ENCODE measurements at places on chromosomes 5 and 9.
A peak's percentile ranks its signal among the peaks of the same experiment; 100 is the strongest.

- DNase-seq: no peak
These were observed 245.7 kb upstream of the NR4A3 start for GRCh38 chr9:99576002-99576401.

DNA sequence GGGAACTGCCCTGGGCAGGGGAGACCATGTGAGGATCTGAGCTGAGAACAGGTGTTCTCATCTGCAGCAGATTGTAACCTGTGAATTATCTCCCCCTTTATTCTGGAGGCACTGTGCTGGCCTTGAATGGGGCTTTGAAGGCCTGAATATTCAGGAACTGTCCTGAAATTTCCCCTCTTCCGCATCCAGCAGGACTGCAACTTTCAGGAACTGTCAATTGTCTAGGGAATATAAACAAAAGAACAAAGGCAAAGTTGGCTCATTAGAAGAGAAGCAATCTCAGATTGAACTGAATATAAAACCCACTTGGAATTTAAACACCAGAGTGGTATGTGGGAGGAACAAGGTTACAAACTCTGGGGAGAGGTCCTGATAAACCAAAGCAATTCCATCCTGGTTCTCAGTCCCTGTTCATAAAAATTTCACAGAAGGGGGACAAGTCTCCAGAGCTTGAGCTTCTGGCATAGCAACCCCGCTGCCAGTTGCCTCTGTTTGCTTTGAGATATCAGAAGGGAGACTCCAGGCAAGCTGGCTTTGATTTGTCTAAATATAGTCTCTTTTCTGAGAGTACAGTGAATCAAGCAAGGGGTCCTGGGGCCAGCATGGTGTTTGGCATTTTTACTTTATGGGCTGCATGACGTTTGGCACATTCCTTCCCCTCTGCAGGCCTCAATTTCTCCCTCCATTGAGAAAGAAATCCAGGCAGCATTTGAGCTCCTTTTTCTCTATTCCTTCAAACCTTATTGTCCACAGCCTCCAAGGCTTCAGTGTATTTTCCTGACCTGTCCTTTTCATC is 47.5 kb downstream of the ADRB2 start:
- DNase-seq: no peak

DNA sequence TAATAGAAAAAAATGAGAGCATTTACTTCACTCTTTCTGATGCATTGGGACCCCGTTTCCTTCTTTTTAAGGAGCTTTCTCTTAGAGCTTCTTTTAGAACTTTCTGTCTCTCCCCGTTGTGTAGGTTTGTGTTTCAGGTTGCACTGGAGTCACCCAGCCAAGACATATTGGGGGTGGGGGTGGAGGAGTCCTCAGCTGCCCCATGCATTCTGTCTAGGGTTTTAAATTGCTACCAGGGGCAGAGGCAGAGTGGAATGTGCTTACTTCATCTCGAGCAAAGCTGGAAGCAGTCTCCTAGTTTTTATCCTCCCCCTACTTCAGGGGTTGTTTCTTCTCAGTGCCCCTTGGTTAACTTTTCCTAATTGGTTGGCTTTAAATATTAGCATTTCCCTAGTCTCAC is 9.4 kb downstream of the OR2K2 start:
- no peak for DNase-seq

- DNase-seq: no peak
These were observed 40.3 kb downstream of the RGMB start for GRCh38 chr5:98813755-98814154.

DNA sequence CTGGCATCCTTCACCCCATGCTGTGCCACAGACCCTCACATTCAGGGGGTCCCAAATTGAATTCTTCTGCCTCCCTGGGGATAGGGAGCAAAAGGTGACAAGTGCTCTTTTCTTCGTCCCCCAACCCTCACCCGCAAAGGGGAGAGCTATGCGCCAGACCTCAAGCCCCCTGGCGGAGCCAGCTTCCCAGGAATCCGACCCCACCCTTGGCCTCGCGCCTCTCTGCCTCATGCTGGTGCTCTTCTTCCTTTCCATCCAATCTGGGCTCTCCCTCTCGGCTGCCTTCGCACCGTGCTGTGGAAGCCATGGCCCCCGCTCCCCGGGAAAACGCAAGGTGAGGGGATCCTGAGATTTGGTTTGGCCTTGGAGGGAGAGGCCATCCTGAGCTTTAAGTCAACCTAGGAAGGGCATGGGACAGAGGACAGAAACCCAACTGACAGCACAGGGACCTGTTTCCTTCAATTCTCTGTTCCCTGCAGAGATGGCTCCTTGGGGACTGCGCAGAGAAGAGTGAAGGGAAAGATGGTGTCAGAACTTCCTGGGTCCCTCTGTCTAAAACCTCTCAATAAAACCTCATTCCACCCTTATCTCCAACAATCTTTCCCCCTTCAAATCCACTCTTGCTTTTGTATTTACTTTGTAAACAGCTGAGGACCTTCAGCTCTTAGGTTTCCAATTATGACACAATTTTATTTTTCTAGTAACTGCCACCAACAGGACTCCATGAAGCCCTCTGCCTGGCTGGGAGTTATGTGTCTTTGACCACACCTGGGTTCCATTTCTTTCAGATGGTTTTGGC is 36.3 kb upstream of the CRB2 start:
- no peak for DNase-seq

DNA sequence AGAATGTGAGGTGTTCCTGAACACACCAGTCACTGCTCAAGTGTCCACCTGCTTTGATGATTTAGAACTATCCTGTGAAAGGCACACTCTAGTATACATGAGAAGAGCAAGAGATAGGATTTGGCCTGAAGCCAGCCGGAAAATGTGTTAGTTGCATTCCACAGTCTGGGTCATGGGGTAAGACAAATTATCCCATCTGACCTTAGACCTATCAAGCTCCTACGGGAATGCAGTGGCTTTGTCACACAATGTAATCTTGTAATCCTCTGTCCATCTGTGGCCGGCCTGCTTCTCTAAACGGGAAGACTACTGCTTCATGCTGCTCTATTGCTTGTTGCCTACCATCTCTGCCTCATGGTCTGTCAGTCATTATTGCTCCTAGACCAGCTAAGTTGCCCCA is 92.4 kb upstream of the PRRC1 start:
- no peak for DNase-seq

- DNase-seq: no peak
These were observed 10.8 kb upstream of the PRRC2B start for GRCh38 chr9:131382850-131383729.

DNA sequence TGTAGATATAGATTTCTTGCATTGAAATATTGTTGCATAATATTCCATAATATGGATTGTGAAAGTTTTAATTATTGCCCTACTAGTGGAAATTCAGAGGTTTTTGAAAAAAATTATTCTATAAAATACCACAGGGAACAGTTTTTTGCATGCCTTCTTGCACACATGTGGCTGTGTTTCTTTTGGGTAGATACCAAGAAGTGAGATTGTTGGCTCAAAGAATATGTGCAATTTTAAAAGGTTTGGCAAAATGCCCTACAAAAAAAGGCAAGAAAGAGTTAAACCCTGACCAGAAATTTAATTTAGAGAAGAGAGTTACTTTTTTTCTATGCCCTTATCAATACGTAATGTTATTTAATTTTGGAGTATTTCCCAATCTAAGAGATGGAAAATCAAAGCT is 270.8 kb upstream of the DAPK1 start:
- no peak for DNase-seq

- no peak for DNase-seq
These were observed 327.6 kb downstream of the ACTL7B start for GRCh38 chr9:108528231-108528630.

DNA sequence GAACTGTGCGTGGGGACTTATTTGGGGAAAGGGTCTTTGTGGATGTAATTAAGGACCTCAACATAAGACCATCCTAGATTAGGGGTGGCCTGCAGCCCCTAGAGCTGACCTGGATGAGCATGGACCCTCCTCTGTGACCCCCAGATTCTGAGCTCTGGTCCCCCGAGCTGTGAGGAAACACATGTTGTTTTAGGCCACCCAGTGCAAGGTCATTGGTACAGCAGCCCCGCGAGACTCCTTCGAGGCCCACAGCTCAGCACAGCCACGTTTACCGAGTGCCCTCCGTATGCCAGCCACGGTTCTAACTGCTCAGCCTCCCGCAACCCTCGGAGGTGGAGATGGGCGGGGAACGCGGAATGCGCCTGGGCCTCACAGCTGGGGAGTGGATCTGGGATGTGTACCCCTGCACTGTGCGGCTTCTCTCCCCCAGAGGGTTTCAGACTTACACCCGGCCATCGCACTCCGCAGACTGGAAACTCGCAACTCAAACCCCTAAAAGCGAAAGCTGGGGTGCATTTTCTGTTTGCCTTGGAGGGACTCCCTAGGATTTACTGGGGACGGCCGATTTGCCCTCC is 4.5 kb upstream of the GPSM1 start:
- DNase-seq: no peak

DNA sequence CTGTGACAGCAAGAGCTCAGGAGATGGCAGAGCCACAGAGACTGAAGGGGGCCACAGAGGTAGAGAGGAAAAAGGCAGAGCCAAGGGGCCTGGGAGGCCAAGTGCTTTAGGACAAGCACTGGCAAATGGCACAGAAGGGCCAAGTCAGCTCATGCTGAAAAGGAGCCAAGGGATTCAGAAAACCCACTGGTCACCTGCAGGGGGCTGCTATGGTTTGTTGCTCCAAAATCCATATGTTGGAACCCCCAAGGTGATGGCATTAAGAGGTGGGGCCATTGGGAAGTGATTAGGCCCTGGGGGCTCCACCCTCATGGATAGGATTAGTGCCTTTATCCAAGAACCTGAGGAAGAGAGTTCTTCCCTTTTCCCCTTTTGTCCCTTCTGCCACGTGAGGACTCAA is 165.4 kb downstream of the ARSB start:
- DNase-seq: no peak

DNA sequence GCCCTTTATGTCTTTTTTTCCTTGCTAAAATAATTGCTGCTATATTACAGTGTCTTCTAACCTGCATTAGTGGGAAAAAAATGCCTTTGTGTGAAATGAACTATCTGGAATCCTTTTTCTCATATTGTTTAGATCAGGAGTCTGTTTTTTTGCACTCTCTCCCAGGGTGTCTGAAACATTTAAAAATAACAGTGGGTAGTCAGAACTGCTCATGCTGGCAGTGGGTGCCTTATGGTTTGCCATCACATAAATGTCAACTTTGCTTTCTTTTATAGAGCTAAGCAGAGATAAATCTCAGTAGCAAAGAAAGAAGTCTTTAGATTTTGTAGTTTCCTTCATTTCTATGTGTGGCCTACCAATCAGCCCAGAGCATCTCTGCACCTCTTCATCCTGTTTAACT is 347.8 kb upstream of the RGMB start:
- no peak for DNase-seq

- peak; percentile 70 for DNase-seq
These were observed 8.2 kb downstream of the RANBP6 start for GRCh38 chr9:6007058-6007769.

- DNase-seq: no peak
These were observed 55.2 kb downstream of the C9orf85 start for GRCh38 chr9:71966601-71967000.

- DNase-seq: no peak
These were observed 401.9 kb downstream of the TLE4 start for GRCh38 chr9:79973627-79974026.

GRCh38 chr9:99567436-99567835 is 254.2 kb upstream of the NR4A3 start:
- DNase-seq: no peak

- DNase-seq: no peak
These were observed 217.0 kb downstream of the SREK1 start for GRCh38 chr5:66361070-66361469.

DNA sequence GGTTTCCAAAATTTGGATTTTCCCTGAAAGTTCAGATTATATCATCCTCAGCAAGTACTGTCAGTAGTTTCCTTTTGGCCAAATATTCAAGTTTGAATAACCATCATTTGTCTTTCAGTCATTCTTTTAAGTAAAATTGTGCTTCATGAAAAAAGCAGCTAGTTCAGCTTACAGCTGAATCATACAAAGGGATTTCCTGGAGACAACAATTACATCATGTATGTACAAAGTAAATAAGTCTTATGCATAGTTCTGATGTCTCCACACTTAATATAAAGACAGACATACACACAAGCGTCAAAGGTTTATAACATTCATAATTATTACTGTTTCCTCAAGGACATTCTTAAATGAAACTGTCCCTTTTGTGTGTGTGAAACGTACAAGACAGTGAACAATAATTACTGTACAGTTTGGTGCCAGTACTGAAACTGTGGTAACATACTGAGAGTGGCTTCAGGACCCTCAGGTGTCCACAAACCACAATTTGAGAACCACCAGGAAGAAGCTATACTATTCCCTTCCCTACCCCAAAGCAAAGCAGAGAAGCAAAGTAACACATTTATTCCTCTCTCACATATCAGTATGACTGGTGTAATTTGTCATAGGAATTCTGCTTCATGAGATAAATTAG is 746.6 kb downstream of the TAF11L14 start:
- DNase-seq: peak; percentile 5

GRCh38 chr9:132903574-132904492 is 25.1 kb downstream of the SPACA9 start:
- DNase-seq: no peak

DNA sequence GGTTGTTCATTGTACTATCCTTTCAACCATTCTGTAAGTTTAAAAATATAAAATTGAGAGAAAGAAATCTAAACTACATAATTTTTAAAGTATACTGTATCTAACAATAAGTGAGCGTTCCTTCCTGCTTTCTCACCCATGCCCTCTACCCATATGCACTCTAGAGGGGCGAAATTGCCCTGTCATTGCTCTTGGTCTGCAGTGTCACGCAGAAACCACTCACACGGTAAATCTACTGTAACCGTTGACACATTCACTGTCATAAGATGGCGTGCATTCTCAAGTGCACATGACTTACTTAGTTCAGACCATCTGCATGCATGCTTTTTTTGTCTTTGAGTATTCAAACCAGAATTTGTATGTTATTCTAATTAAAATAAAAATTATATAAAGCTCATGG is 55.7 kb upstream of the NIPBL start:
- no peak for DNase-seq

DNA sequence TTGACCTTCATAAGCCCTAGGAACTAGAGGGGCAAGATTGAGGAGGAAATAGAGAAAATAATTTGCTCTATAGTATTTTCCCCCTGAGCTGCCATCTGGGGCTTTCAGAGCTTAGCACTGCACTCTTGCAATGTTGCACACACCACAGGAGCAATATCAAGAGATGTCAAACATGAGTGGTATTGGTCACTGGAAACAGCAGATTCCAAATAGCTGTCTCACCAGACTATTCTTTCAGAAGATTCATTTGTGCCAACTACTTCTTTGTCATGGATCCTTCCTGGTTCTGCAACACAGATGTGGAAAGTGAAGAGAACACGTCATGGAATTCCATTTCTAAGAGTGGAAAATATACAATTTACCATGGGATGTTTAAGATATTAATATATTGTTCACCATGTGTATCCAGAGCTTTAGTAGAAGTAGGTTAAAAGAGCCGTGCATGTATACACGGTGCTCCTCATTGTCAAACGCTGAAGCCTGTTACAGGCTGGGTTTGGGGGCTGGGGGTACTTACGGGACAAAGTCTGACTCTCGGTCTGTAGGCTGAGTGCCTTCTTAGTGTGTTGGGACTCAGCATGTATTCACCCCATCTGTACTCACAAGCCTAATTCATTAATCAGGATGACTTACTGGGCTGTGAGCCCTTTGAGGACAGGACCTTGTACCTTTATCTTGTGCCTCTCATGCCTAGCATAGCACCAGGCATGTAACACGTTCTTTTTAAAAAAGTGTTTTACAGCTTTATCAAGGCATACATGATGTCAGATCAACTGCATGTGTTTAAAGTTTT is 31.4 kb upstream of the GDNF start:
- DNase-seq: peak; percentile 99

GRCh38 chr5:133287500-133287899 is 235.7 kb downstream of the HSPA4 start:
- no peak for DNase-seq

GRCh38 chr9:13665418-13666066 is 386.1 kb upstream of the MPDZ start:
- DNase-seq: peak; percentile 16

Measured in HS-5 (cell line).